Brain pericyte (primary cell): ENCODE measurements at places on chromosomes 3 and 15.

DNA sequence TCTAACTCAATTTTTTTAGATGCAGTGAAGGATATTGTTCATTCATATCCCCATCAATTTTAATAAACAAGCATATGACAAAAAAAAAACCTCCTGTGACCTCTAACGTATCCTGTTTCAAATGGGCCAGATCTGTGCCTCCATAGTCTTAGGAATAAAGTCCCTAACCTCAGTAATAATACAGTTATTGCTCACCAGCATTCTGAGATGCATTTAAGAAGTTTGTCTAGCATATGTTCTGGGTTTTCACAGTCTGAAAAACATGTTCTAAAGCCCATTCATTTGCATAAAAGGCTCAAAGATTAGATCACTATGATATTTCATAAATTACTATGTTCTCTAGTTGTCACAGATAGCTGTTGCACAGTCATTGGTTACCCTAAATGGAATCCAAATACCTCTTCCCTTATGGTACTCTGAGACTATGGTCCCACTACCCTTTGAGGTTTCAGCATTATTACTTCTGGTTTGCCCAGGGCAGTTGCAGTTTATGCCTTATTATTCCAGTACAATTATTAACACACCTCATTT is 190.1 kb downstream of the ZIC4 start:
- no peak for DNase-seq

- DNase-seq = no peak
Observed at GRCh38 chr15:53034767-53035245, 244.7 kb upstream of the ONECUT1 start.

- no peak for DNase-seq
Observed at GRCh38 chr3:108391917-108392593, 95.7 kb downstream of the HHLA2 start.

GRCh38 chr3:161349529-161350312 is 21.6 kb downstream of the SPTSSB start:
- peak; percentile 15 for DNase-seq

- DNase-seq = no peak
Observed at GRCh38 chr3:192864941-192865340, 52.7 kb downstream of the MB21D2 start.

- DNase-seq = no peak
Observed at GRCh38 chr3:133494469-133494868, 79.0 kb upstream of the CDV3 start.

DNA sequence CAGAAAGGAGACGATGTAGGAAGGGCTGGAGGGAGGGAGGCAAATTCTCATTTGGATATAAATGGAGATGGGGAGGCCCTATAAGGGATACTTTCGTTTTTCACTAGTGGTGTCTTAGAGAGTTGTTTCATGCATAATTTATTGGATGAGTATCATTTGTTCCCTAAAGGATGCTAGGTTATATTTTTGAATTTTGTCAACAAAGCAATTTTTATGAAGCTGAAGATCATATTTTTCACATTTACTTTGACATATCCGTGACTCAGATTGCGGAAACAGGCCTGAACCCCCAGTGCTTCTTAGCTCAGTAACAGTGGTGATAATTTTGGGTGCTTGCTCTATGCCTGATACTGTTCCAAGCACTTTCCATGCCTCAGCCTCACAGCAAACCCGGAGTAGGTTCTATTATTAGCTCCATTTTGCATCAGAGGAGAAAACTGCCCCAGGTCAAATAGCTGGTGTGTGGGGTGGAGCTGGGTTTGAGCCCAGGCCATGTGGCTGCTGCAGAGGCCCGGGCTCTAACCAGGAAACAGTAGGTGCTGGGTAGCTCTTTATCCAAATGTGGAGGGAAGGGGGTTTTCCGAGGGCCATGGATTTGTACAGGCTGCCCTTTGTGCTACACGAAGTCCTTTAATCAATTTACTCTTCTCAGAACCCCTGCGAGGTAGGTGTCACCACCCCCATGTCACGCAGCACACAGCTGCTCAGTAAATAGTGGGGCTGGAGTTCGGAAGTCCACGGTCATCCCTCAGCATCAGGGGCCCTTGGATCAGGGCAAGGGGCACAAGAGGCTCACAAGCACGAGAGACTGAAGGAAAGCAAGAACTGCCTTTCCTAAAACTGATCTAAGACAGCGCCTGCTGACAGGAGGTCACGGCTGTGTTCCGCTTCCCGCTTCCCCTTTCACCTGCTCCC is 99.1 kb downstream of the SLC49A4 start:
- DNase-seq = no peak

GRCh38 chr15:44765036-44765435 is 28.7 kb downstream of the TRIM69 start:
- no peak for DNase-seq

- DNase-seq = no peak
Observed at GRCh38 chr3:126567696-126568438, 9.1 kb upstream of the C3orf22 start.

DNA sequence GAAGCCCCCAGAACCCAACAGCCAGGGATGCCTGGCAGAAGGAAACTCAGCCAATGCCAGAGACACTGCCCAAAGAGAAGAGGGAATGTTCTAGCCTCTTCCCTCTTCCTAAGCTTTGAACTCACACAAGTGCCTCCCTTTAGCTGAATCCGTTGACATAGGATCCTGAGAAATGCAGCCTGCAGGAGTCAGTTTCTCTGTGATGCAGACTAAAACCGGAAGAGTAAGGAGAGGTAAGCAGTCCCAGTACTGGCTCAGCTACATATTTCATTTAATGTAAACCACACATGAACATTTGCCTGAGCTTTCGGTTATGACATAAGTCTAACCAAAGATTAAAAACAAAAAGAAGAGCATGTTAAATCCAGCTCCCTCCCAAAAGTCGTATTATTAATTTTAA is 768.7 kb downstream of the TBL1XR1 start:
- no peak for DNase-seq

GRCh38 chr3:58029842-58030584 is 21.8 kb downstream of the FLNB start:
- DNase-seq = no peak

GRCh38 chr15:89877083-89877425 is 16.7 kb downstream of the AP3S2 start:
- no peak for DNase-seq

- DNase-seq = no peak
Observed at GRCh38 chr3:95813244-95813643, 1001.1 kb upstream of the EPHA6 start.

DNA sequence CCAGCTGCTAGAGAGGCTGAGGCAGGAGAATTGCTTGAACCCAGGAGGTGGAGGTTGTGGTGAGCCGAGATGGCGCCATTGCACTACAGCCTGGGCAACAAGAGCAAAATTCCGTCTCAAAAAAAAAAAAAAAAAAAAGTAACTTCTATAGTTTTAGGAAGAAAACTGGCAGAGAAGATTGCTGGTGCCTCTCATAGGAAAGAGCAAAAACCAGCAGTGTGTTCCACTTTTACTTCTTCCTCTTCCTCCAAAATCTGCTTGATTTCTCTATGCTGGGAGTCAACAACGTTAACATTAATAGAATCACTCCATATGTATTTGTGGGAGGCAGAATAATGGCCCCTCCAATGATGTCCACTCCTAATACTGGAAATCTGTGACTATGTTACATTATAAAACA is 12.5 kb upstream of the NR1D2 start:
- DNase-seq = no peak

DNA sequence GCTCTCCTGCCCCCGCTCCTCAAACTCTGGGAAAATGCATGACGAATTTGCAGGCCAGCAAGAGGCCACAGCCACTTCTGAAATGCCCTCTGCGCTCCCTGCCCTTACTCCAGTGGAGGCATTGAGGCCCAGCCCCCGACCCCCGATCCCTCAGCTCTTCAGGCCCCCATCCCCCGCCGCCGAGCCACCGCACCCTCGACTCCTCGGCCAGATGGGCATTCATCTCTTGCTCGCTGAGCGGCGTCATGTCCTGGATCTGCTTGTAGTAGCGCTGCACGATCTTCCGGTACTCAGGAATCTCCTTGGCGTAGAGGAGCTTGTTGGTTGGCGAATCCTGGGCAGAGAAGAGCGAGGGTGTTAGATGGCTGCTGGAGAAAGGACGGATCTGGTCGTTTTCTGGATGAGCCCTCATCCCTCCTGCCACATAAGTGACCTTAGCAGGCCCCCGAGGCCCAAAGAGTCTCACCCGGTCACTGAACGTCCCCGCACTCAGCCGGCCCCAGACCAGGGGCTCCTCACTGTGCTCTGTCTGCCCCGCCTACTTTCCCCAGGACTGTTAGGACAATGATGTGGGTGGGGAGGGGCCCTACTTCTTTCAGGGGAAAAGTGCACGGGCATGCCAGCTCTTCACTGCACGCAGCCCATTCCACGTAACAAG is 14.0 kb downstream of the H1-8 start:
- DNase-seq = no peak

DNA sequence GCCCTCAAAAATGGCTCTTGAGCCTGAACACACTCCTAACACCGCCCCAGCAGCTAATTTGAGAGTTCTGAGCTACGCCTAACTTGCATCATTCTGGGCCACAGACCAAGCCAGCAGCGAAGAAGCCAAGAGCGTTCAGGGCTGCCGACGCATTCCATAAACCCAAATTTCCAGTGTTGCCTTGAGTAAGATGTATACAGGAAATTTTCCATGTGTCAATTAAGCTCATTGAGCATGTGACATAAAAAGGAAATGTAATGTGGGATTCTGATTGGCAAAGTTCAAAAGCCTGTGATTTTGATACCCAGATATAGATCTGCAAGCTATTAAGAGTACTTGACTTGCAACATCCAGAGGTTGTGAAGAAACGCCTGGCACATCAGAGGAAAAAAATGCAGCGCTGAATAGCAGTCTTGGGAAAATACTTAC is 148.6 kb upstream of the NR2F2 start:
- DNase-seq = no peak

GRCh38 chr3:63523100-63523499 is 129.4 kb upstream of the SNTN start:
- DNase-seq = no peak

- DNase-seq = no peak
Observed at GRCh38 chr3:152430223-152431002, 161.7 kb downstream of the MBNL1 start.

DNA sequence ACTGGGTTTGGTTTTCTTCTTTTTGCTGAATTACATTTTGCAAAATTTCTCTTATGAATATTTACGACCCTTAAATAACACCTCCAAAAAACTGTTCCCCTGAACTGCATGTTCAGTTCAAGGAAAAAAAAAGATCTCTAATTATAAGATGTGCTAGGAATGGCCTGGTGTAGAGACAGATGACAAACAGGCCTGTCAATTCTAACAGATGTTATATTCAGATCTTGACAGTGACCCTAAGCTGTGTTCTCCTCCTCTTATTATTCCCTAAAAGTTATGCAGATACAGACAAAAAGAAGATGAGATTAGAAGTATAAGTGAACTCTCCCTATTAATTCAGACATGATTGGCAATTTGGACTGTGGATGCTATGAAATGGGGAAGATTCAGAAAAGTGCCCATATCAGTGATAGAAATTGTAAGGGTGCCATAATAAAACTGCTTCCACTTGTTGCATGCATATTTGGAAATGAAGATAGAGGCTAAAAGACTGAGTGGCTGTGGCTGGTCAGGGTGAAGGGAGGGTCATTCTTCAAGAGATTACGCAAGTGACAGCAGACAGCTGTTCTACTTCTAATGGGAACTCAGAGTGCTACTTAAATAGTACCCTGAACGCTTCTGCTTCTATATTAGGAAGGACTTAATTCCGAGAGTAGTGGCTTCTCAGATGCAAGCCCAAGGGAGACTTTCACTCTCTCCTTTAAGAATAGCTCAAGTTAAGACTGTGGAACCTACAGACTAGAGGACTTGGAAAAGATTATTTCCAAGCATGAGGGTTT is 75.5 kb downstream of the ADAMTS9 start:
- no peak for DNase-seq

GRCh38 chr3:194592798-194593752 is 40.1 kb downstream of the TMEM44 start:
- peak; percentile 90 for DNase-seq

GRCh38 chr3:195153653-195154052 is 117.3 kb downstream of the XXYLT1 start:
- no peak for DNase-seq

DNA sequence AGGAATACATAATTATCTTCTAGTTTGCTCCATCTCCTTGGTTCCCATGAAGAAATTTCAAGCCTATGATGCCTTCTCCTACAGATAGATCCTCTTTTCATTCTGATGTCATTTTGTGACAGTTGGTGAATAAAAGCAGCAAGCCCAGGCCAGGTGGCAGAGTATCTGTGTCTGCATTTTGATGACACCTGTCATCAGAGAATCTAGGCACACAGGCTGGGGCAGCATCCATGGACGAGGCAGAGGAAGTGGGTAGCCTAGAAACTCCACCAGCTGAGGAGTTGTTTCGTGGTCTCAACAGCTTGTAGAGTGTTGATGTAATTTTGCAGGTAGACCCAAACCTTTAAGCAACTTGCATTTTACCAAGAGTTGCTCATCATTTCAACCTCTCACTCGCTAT is 269.8 kb downstream of the FEZF2 start:
- DNase-seq = no peak

DNA sequence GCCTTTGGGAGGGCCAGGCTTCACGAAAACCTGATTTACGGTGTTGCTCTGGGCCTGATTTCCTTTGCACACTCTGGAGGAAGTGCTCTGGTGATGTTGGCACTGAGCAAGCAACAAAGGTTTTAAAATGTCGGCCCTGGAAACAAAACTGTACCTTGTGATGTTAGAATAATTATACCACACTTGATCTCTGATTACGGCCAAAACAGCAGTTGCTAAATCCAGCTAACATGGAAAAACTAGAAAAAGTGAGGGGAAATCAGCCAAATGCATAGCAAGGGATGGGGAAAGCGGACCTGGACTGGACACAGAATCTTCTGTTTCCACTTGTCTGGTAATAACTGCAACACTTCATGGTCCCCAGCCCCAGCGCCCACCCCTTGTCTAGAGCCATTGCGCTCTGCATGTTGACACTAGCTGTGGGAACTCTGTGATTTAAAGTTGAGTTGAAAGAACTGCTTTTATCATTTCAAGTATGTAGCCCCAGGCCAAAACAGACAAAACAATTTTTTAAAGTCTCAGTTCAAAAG is 120.1 kb downstream of the VGLL4 start:
- DNase-seq = no peak

GRCh38 chr3:39125841-39126500 is 18.5 kb downstream of the TTC21A start:
- no peak for DNase-seq

DNA sequence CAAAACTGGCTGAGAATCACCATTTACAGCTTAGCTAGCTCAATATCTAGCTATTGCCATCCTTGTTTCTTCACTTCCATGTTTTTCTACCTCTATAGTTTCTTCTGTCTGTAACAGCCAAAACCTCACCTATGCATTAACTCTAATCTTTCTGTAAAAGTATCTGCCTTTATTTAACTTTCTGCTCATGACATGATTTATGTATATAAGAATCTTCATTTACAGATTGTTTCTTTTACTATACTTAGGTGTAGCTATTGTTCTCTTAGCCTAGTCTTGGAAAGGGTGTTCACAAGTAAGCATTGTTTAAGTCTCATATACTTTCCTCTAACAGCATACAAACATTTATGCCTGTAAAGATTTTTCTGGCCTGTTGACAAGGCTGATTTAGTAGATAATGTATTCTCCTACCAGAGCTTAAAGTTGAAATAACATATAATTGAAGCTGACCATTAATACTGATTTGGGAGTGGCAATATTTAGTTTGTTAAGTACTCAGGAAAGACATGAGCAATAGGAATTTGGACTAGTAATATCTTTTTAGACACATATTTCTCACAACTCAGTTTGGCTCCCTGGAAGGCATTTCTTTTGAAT is 9.4 kb downstream of the FILIP1L start:
- no peak for DNase-seq
